ENCODE measurements at places on chromosomes 12 and 14.

GRCh38 chr12:131365821-131366260 is 345.0 kb upstream of the SFSWAP start:
- DNase-seq = no peak

DNA sequence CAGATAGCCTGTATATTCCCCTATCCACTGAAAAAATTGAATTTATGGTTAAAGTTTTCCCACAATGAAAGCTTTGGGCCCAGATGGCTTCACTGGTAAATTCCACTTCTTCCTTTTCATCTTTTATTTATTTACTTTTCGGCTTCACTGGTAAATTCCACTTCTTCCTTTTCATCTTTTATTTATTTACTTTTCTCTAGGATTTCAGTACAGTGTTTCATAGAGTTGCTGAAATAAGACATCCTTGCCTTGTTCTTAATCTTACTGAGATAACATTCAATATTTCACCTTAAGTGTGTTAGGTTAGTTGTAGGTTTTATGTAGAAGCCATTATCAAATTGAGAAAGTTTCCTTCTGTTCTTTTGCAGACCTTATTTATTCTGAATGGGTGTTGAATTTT is 18.9 kb upstream of the KLRG1 start:
- DNase-seq = no peak

GRCh38 chr14:89973234-89973823 is 17.6 kb downstream of the TDP1 start:
- DNase-seq = peak; percentile 30

GRCh38 chr12:27747111-27747820 is 32.8 kb upstream of the KLHL42 start:
- DNase-seq = no peak
